ENCODE measurements at places on chromosomes 6 and 20. TPM values are rescaled to one million over a fixed set of nuclear protein-coding genes. Genes with fewer than 3 reads are reported as not detected.

Gene PSORS1C2
- total RNA-seq = not detected

Gene C6orf58
- not detected for total RNA-seq

Gene FAM83C
- total RNA-seq = not detected

Gene CCDC167
- 6.8 TPM for total RNA-seq

Gene PGC
- total RNA-seq = not detected

Data from smooth muscle cell of the coronary artery (primary cell).